ENCODE measurements at places on chromosomes 1 and 21. TPM values are rescaled to one million over a fixed set of nuclear protein-coding genes. Genes with fewer than 3 reads are reported as not detected.

ENO1 gene
- total RNA-seq: 2,016 TPM

PLPP3 gene
- 17.1 TPM for total RNA-seq

SAMD11 gene
- total RNA-seq: not detected

SPRR1B gene
- not detected for total RNA-seq

INTS7 gene
- 9.0 TPM for total RNA-seq

TACSTD2 gene
- total RNA-seq: 0.18 TPM

TFF1 gene
- total RNA-seq: not detected

FGR gene
- total RNA-seq: under 0.01 TPM

LHX8 gene
- not detected for total RNA-seq

GPR89B gene
- 15.6 TPM for total RNA-seq

COL8A2 gene
- 0.09 TPM for total RNA-seq

OR2L8 gene
- not detected for total RNA-seq

FMN2 gene
- not detected for total RNA-seq

PLA2G2C gene
- not detected for total RNA-seq

ADGRL2 gene
- 63.3 TPM for total RNA-seq

UBIAD1 gene
- 8.0 TPM for total RNA-seq

OR6K3 gene
- total RNA-seq: not detected

RAB7B gene
- 0.09 TPM for total RNA-seq

TSTD1 gene
- 22.9 TPM for total RNA-seq

ERRFI1 gene
- 17.1 TPM for total RNA-seq

TMEM50A gene
- 183 TPM for total RNA-seq

NCF2 gene
- total RNA-seq: not detected

NBPF10 gene
- total RNA-seq: 1.5 TPM

HES4 gene
- 17.0 TPM for total RNA-seq

KCNA3 gene
- not detected for total RNA-seq

All from endothelial cell of coronary artery (primary cell).